ENCODE measurements at places on chromosomes 5 and 9. TPM values are rescaled to one million over a fixed set of nuclear protein-coding genes. Genes with fewer than 3 reads are reported as not detected.

DNA sequence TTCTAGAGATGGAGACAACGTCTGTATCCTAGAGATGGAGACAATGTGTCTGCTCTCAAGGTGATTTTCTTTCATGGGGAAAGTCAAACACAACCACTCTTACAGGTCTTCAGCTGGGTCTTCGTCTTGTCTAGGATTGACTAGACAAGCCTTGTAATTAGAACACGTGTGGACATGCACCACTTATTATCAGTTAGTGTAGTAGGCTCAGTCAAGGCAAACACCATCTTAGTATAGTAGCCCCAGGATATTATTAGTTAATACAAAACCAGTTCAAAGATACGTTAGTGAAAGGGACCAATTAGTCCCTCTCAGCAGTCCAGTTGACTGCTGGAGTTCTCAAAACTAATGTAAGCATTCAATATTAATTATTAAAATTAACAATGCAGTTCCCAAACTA lies 15.1 kb upstream of the CCL28 start:
- peaks cover 6% of the 10 kb centered on the region for H3K4me1 ChIP-seq
- no peaks in the 10 kb centered on the region for H3K27me3 ChIP-seq
- DNase-seq, result no peak
- no peak overlapping the region for H3K27ac ChIP-seq
- H3K4me3 ChIP-seq, result no peak overlapping the region

- no peak for DNase-seq
- H3K4me3 ChIP-seq, result no peak overlapping the region
- no peaks in the 10 kb centered on the region for H3K27me3 ChIP-seq
- no peaks in the 10 kb centered on the region for H3K4me1 ChIP-seq
Observed at GRCh38 chr9:31908158-31908890, 476.1 kb upstream of the ACO1 start.

- H3K4me3 ChIP-seq, result no peak overlapping the region
- no peak overlapping the region for H3K27ac ChIP-seq
- DNase-seq, result no peak
- H3K36me3 ChIP-seq, result no peaks in the 10 kb centered on the region
- H3K4me1 ChIP-seq, result no peaks in the 10 kb centered on the region
Observed at GRCh38 chr5:102554082-102554481, 55.3 kb upstream of the SLCO6A1 start.

DNA sequence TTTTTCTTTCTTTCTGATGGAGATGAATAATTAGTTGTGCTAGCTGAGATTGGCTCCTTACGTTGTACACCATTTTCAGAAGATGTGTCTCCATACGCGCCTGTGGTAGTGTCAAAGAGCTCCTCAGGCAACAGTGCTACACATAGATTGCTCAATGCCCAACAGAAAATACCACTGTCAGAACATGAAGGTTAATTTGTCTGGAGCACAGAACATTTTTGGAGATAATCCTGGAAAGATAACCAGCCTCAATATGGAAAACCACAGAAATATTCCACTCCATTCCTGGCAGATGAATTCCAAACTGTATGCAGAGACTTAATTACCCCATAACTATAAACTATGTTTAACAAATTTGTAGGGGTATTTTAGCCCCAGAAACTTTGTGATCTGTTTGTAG lies 233.6 kb downstream of the MARCHF11 start:
- no peaks in the 10 kb centered on the region for H3K4me1 ChIP-seq
- no peak for DNase-seq
- H3K27ac ChIP-seq, result no peak overlapping the region
- no peaks in the 10 kb centered on the region for H3K27me3 ChIP-seq

DNA sequence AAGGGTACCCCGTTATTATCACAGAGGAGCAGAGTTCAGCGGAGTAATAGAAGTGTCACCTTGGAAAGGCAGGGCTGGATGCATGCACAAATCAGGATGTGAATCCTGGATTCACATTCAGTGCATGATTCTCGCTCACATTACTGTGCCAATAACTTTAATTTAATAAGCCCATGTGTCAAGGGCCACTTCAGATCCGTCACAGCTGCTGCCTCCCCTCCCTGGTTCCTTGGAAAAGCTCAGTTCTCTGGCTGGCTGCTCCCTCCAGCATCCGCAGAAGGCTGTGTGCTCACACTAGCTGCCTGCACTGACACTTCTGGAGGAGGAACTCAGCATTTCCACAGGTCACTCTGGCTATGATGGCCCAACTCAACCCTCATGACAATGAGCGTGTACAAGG lies 256.8 kb upstream of the ADAMTS16 start:
- H3K4me3 ChIP-seq, result no peak overlapping the region
- no peaks in the 10 kb centered on the region for H3K36me3 ChIP-seq
- H3K27me3 ChIP-seq, result no peaks in the 10 kb centered on the region
- H3K27ac ChIP-seq, result no peak overlapping the region
- H3K4me1 ChIP-seq, result no peaks in the 10 kb centered on the region
- DNase-seq, result no peak

GRCh38 chr9:92790542-92791527 lies 26.2 kb upstream of the BICD2 start:
- no peak overlapping the region for H3K4me3 ChIP-seq
- no peaks in the 10 kb centered on the region for H3K36me3 ChIP-seq
- H3K27ac ChIP-seq, result no peak overlapping the region
- no peaks in the 10 kb centered on the region for H3K4me1 ChIP-seq
- H3K27me3 ChIP-seq, result no peaks in the 10 kb centered on the region

- no peaks in the 10 kb centered on the region for H3K27me3 ChIP-seq
- no peaks in the 10 kb centered on the region for H3K4me1 ChIP-seq
- H3K27ac ChIP-seq, result no peak overlapping the region
- H3K36me3 ChIP-seq, result no peaks in the 10 kb centered on the region
Observed at GRCh38 chr5:97550164-97550563, 367.1 kb upstream of the RIOK2 start.

DNA sequence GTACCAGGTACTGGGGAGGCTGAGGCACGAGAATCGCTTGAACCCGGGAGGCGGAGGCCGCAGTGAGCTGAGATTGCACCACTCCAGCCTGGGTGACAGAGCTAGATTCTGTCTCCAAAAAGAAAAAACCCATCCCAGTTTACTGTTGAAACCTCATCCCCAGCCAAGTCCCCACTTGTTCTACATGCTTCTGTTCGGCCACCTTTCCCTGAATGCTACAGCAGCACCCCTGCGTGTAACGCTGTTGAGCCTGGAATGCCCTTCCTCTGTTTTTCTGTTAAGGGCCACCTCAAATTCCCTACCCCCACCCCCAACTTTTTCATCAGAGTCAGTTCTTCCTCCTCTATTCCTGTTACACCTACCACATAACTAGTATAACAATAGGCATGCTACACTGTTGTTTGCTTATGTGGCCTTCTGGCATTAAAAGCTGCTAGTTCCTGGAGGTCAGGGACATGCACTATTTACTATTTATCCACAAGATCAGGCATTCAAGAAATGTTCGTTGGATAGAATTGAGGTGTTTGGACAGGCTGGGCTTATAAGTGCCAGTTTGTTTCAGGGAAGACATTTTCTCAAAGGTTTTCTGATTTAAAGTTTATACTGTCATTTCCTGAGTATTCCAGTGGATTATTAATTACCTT lies 47.1 kb upstream of the C5orf47 start:
- no peak overlapping the region for H3K4me3 ChIP-seq
- no peaks in the 10 kb centered on the region for H3K27me3 ChIP-seq
- DNase-seq, result no peak

DNA sequence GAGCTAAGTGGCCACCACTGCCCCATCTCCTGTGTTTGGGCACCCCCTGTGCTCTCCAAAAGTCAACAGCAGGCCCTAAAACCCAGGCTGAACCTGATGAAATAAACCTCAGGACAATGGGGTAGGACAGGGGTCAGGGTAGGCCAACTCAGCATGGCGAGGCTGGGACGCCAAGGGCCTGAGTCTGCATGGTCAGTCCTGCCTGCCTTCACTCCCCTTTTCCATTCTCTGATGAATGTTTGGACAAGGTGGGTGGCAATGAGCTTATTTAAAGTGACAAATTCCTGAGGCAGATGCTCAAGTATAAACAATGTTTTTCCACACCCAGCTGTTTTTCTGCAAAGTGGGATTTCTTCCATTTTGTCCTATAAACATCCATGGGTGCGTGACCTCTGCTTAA lies 47.2 kb upstream of the CXCL14 start:
- no peak overlapping the region for H3K27ac ChIP-seq
- no peaks in the 10 kb centered on the region for H3K27me3 ChIP-seq
- peaks cover 6% of the 10 kb centered on the region for H3K4me1 ChIP-seq
- DNase-seq, result no peak

GRCh38 chr5:139376364-139376763 lies 6.7 kb downstream of the SLC23A1 start:
- peaks cover 5% of the 10 kb centered on the region for H3K4me1 ChIP-seq
- DNase-seq, result no peak
- peaks cover 13% of the 10 kb centered on the region for H3K36me3 ChIP-seq
- no peak overlapping the region for H3K4me3 ChIP-seq

DNA sequence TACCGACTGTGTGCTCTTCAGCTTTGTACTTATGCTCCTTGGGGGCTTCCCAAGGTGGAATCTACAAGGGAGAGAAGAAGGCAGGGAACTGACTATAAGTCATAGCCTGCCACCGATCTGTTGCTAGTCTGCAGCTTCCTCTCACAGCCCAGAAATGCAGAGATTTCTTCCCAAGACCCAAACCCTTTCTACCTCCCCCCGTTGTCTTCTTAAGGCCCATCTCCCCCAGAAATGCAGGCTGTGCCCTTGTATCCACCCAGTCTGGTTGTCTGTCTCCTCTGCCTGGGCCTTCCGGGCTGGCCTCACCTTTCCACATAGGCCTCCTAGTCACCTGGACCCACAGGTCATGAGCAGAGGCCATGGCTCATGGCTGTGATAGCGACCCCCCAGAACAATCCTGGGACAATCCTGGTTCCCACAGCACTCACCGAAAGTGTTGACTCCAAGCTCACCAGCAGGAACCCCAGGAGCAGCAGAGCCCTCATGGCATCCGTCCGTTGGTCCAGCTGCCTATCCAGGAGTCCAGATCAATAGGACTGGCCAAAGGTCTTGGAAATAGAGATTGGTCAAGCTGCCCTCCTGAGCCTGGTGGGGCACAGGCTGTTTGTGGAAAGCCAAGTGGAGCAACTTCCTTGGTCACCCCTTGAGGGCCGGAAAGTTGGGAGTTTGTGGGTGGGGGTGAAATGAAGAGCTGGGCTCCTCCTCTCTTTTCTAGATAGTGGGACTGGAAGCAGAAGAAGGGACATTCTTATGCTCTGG lies at the start of gene F12:
F12 (minus strand) TSS at position 522 of the 759 bp plus-strand sequence; CDS start at position 485, 37 bp downstream.
- H3K4me1 ChIP-seq, result peaks cover 8% of the 10 kb centered on the region
- H3K27me3 ChIP-seq, result no peaks in the 10 kb centered on the region
- no peak within 1 kb of the TSS for H3K27ac ChIP-seq
- no peak for DNase-seq
- H3K4me3 ChIP-seq, result no peak within 1 kb of the TSS

DNA sequence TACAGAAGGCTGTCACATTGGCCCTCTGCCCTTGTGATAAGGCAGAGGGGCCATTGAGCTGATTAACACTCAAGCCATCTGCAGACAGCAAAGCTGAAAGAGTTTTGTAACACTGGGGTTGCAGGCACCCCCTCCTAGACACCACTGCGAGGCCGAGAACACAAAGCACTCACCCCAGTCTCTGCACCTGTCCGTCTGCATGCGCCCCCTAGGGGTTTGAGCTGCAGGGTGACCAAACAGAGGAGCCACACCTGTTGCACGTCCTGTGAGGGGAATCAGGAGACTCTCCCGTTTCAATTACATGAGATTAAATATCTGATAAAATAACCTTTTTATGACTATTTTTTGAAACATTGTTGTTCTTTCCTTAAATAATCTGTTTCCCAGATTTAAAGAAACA lies 1180.4 kb downstream of the CDH9 start:
- H3K4me3 ChIP-seq, result no peak overlapping the region
- H3K36me3 ChIP-seq, result no peaks in the 10 kb centered on the region
- H3K4me1 ChIP-seq, result no peaks in the 10 kb centered on the region
- no peaks in the 10 kb centered on the region for H3K27me3 ChIP-seq
- DNase-seq, result no peak

DNA sequence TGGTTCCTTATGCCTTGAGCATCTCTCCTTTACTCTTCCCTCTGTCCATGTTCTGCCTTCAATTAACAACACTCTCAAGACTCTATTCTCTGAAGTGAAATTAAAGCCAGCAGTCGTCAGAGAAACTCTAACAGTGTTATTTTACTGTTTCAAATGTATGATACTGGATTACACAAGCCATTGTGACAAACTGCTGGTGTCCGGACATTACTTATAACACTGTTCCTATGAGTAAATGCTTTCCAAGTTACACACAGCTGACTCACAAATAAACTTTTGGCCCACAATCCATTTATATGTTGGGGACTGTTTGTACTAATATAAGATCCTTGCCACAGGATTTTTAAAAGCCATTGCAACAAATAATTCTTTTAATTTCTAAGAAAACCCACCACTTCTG lies 63.2 kb upstream of the GHR start:
- no peaks in the 10 kb centered on the region for H3K27me3 ChIP-seq
- no peak for DNase-seq
- H3K27ac ChIP-seq, result no peak overlapping the region
- H3K4me1 ChIP-seq, result no peaks in the 10 kb centered on the region
- no peaks in the 10 kb centered on the region for H3K36me3 ChIP-seq
- H3K4me3 ChIP-seq, result no peak overlapping the region

GRCh38 chr9:2630158-2630557 lies 8.6 kb downstream of the VLDLR start:
- H3K4me3 ChIP-seq, result no peak overlapping the region
- no peaks in the 10 kb centered on the region for H3K36me3 ChIP-seq
- no peak overlapping the region for H3K27ac ChIP-seq
- peaks cover 8% of the 10 kb centered on the region for H3K4me1 ChIP-seq

DNA sequence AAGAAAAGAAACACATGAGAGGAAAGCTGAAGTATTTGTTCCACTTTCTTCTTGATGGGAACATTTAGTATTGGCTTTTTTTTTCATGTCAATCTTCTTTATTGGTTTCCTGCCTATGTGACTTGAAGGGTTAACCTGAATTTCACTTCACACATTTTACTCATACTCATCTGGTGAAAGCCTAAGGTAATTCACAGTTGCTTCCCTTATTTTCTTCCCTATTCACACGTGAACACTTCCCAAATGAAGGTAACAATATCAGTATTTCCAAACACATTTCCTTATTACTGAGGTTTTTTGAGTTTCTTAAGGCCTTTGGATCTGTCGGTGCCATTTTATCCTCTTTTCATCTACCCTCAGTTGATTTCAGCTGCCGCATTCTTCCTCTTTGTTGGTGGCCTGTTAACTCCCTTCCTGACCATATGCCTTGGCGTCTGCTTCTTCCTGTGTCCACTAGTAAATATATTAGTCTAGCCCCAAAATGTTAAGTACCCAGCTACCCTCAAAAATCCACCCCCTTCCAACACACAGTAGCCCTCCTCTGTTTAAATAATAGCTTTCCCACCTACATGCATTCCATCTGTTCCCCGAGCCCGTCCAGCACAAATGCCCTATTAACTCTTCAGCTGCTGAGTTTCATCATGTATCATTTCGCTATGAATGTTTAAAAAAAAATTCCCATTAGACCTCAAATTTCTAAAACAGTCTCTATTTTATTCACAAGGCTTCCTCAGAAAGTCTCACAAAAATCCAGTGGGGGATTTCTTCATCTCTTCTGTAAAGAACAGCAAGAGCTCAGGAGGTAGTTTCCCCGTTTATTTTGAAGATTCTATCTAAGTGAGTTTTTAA lies 97.3 kb downstream of the USP20 start:
- peak overlapping the region; percentile 64 for H3K27ac ChIP-seq
- peaks cover 55% of the 10 kb centered on the region for H3K4me1 ChIP-seq
- no peak for DNase-seq
- H3K4me3 ChIP-seq, result no peak overlapping the region
- H3K27me3 ChIP-seq, result no peaks in the 10 kb centered on the region

Gene TTLL11
- 11.0 TPM for total RNA-seq

Gene BARHL1
- total RNA-seq, result not detected

Gene PALM2AKAP2
- total RNA-seq, result 7.9 TPM

Gene STK32A
- 1.5 TPM for total RNA-seq

Gene C9orf153
- total RNA-seq, result not detected

Gene ACSL6
- total RNA-seq, result 0.49 TPM

Gene RMI1
- 2.9 TPM for total RNA-seq

Gene YTHDC2
- 31.4 TPM for total RNA-seq

Gene CDO1
- total RNA-seq, result 16.0 TPM

Gene ZBTB26
- total RNA-seq, result 7.9 TPM

Gene LYRM7
- 3.9 TPM for total RNA-seq

Gene SLC46A2
- not detected for total RNA-seq

Gene FST
- 5.6 TPM for total RNA-seq

Measured in vagina (tissue), 2 donors.